ENCODE measurements at places on chromosomes 3 and 15.

DNA sequence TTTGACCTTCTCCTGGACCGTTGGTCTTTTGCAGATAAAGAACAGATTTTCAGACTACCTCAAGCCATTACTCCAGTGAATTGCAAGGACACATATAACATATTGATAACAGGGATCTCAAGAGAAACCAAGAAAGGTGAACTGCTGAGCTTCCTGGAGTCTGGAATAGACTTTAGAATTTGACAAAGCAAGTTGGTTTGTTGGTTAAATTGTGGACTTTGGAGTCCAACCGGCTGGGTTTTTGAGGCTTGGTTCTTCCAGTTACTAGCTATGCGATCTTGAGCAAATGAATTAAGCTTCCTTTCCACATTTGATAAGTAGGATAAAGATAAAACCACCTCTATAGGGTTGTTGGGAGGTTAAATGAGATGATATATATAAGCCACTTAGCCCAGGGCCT, 233.1 kb downstream of the SHQ1 start:
- no peak for DNase-seq
- H3K27ac ChIP-seq, result no peak overlapping the region
- no peaks in the 10 kb centered on the region for H3K4me1 ChIP-seq
- no peak overlapping the region for H3K4me3 ChIP-seq
- H3K36me3 ChIP-seq, result no peaks in the 10 kb centered on the region
- no peaks in the 10 kb centered on the region for H3K27me3 ChIP-seq

DNA sequence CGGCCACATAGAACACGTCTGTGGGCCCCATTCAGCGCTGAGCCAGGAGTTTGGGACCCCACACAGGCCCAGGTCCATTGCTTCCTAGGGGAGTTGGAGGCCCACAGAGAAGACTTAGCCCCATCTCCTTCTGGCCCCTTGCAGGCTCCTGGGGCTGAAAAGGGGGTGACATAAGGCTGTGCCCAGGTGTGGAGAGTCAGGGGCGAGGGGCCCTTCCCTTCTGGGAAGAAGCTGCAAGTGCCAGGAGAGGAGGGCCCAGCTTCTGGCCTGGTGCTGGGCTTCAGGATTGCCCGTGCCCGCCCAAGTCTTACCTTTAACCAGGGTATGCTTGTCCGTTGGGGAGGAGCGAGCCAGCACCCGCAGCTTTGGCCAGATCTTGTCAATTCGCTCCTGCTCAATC, 28.9 kb upstream of the SEC13 start:
- H3K27ac ChIP-seq, result no peak overlapping the region
- H3K36me3 ChIP-seq, result no peaks in the 10 kb centered on the region
- H3K4me3 ChIP-seq, result no peak overlapping the region
- peaks cover 20% of the 10 kb centered on the region for H3K4me1 ChIP-seq
- DNase-seq, result no peak

DNA sequence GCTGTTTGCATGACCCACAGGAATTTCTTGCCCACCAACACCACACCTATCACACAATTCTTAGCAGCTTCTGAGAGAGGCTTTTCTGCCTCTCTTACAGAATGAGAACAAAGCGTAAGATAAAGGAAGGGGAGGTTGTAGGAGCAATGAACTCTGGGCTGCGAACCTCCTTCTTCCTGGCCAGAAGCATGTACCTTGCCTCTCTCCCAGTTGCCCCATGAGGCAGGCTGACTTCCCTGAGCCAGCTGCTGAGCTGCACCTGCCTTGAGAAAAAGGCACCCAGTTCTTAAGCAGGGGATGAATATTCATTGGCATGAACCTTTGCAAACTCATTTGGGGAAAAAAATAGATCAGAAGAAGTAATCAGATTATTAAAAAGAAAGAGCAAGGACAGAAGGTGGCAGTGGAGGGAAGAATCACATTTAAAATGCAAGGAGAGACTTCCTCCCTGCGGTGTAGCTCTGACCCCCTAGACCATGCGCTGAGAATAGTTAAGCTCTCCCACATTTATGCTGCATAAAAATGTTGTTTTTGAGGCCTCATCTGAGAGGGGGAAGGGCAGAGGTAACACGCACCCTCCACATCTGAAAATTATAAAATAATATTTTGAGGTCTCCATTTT, 304.8 kb downstream of the EPHB1 start:
- H3K36me3 ChIP-seq, result no peaks in the 10 kb centered on the region
- H3K4me1 ChIP-seq, result no peaks in the 10 kb centered on the region
- no peak overlapping the region for H3K4me3 ChIP-seq
- no peak for DNase-seq

GRCh38 chr3:123767009-123767372, 117.1 kb downstream of the MYLK start:
- no peak overlapping the region for H3K4me3 ChIP-seq
- no peak overlapping the region for H3K27ac ChIP-seq
- peaks cover 2% of the 10 kb centered on the region for H3K27me3 ChIP-seq
- H3K4me1 ChIP-seq, result no peaks in the 10 kb centered on the region
- no peaks in the 10 kb centered on the region for H3K36me3 ChIP-seq
